ENCODE measurements at places on chromosomes 3 and 15.
A peak's percentile ranks its signal among the peaks of the same experiment; 100 is the strongest.

- DNase-seq, result no peak
Observed at GRCh38 chr15:44706946-44707636, 4.0 kb downstream of the PATL2 start.

DNA sequence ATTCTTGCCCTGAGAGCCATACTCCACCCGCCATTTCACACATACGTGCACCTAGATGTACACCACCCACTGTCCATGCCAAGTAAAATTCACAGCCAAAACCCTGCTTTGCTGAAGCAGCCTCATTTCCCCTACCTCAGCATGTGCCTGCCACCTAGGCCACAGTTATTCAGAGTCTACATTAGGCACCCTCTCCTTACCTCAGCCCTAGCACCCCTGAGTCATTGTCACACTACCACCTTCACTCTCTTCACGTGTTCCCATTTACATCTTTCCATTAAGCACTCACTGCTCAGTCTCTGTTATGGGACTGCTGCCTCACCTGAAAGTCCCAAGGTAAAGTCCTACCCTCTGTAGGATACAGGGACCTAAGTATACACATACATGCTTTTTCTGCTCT, 70.0 kb downstream of the SETD5 start:
- DNase-seq, result no peak

DNA sequence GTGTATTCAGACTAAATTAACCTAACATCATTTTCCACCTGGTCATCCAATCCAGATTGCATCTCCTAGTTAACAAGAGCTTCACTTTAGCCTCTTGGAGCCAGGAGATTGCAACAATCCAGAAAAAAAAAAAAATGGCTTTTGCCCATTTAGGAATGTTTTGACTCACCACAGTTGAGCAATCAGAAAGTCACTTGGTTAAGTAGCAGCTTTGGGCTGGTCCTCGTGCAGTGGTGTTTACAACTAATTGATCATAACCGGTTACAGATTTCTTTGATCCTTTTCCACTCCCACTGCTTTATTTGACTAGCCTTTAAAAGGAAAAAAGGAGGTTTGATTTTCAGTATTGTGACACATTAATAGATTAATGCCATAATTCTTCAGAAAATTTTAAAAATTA, 688.8 kb upstream of the CCDC54 start:
- no peak for DNase-seq

- DNase-seq, result no peak
Observed at GRCh38 chr3:190585805-190586630, 72.1 kb downstream of the IL1RAP start.

DNA sequence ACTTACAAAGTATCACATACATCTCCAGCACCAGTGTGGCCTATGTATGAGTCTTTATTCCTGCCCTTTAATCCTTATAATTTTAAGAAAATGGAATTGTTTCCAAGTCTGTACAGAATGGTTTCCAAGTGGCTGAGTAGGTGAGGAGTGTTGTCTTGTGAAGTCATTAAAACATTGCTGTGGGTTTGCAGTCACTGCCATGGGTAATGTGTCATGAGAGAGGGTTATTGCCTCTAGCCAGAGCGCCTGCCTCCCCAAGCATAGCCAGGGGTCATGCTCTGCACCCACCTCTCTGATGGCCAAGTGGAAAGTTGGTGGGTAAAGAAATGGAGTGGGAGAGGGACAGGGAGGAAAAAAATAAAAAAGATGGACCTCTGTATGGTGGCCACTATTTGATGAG, 25.3 kb downstream of the TRAK1 start:
- no peak for DNase-seq

DNA sequence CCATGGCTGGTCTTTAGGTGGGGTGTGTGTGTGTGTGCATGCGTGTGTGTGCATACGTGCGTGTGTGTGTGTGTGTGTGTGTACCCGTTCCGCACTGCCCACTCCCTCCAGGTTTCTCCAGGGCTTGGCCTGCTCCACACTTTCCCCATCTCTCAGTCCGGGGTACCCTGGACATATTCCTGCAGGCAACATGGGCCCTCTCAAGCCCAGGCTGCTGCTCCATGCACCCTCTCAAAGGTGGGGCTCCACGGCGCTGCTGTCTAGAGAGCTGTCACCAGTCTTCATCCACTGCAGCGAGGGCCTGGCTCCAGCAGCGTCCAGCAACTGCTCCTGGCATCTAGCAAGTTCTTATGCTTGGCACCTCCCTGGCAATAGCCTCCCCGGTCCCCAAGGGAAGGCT, 86.1 kb downstream of the ATP10A start:
- DNase-seq, result no peak

GRCh38 chr15:59689626-59690236, 611 bp upstream of the BNIP2 start:
- DNase-seq, result peak; percentile 18

- DNase-seq, result no peak
Observed at GRCh38 chr3:4011166-4011565, 211.9 kb downstream of the LRRN1 start.

GRCh38 chr15:70765504-70766281, 2.3 kb upstream of the UACA start:
- DNase-seq, result no peak

DNA sequence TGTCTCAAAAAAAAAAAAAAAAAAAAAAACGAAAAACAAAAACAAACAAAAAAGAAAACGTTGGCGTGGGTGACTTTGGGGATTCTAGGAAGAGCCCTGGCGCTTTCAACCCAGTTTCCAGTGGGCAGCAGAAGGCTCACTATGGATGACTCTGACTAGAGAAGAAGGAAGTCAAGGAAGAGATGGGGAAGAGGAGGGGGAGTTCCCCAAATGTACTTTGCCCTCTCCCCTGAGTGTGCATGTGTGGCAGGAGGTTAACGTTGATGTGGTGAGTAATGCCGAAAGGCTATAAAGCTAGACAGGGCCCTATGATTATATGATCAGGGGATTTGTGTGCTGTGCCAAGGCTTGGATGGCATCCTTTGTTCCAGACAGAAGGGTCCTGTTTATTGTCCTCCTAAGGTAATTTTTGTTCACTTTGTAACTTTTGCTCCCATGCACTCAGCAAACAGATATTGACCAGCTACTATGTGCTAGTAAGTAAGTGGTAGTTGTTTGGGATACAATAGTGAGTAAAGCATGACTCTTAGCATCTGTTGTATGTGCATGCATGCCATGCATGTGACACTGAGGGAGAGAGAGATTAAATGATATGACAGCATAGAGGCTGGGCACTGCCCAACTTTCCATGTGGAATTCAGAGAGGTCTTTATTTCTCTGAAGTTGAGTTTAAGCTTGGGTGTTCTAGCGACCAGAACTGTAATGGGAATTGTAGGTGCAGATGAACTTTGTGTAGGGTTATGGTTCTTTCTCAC, 750 bp upstream of the HHLA2 start:
- no peak for DNase-seq

GRCh38 chr3:105758451-105758850, 110.4 kb downstream of the CBLB start:
- no peak for DNase-seq

- DNase-seq, result no peak
Observed at GRCh38 chr15:42730135-42730534, 6.8 kb downstream of the CDAN1 start.

- no peak for DNase-seq
Observed at GRCh38 chr3:172258624-172259023, 189.6 kb downstream of the GHSR start.

DNA sequence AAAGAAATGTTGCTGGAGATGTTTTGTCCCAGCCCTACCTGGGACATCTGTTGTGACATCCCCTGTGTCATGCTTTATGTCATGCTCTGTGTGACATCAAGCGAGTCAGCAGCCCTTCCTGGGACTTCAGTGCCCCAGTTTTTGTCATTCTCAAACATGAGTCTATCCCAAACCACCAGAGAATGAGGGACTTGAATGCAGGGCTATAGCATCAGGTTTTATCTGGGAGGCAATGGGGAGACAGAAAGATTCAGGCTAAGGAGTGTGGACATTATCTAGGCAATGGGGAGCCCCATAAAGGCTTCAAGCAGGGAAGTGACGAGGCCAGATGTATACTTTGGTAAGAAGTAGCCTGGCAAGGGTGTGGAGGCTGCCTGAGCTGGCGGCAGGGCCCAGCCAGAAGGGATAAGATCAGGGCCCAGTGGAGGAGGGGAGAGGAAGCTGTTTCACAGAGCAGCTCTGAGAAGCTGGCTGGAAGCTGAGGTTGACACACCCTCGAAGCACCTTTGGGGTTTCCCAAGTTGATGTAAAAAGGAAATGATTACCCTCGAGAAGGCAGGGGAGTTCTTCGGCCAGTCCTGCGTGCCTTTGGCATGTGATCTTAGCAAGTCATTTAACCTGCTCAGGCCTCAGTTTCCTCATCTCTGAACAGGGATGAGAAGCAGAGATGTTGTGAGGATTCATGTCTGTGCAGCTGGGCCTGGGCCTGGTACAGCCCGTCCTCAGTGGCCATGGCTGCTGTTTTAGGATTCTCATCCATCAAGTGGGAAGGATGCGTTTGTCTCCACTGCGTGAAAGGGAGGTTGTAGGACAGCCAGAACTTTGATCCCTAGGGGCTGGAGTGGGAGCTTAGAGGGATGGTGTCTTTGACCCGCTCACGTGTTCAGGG, 34.3 kb downstream of the IRAK2 start:
- DNase-seq, result peak; percentile 48

DNA sequence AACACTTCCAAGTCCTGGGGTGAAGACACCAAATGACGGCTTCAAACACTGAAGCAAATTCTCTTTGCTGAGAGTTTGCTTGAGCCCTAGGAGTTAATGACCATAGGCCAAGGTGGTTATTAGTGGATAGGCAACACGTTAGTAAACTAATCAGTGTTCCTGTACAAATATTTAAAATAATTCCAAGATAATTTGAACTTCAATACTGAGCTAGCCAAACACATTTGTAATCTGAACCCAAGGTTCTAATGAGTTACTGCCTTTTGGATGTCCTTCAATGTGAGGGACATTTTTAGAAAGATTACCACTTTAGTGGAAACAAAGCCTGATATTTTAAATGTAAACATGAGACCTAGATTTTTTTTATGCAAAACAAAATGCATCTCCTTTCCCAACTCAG, 94.6 kb downstream of the THRB start:
- no peak for DNase-seq

DNA sequence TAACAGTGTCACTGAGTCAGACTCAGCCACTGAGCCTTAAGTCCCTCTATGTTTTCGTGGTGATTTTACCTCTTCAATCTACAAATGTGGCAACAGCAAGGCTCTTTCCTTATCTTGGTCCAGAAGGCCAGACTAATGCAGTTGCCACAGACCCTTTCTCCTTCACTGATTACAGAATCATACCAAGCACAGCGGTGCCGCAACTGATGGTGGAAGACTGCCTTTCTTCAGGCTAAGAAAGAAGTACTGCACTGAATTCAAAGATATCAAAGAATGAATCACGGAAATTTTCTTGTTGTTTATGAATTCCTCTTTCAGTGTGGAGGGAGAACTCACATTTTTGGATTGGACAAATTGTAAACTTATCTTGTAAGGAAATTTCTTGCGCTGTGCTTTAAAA, 18.6 kb downstream of the DCP1A start:
- no peak for DNase-seq
